ENCODE measurements at places on chromosomes 6 and 20.

GRCh38 chr6:125906158-125906998, 50.2 kb upstream of the HINT3 start:
- DNase-seq: peak; percentile 21

DNA sequence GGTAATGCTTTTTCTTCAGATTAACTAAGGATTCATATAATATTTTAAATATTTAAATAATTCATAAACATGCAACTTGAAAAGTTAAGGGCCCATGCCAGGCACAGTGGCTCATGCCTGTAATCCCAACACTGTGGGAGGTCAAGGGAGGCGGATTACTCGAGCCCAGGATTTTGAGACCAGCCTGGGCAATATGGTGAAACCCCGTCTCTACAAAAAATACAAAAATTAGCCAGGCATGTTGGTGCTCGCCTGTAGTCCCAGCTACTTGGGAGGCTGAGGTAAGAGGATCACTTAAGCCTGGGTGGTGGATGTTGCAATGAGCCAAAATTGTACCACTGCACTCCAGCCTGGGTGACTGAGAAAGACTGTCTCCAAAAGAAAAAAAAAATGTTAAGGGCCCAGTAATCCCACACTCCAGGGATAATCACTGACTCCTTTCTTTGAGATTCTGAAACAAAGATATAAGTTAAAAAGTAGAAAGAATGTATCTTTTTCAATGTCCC, 7.9 kb upstream of the RIN2 start:
- DNase-seq: peak; percentile 43

GRCh38 chr6:56482525-56482924, 160.2 kb downstream of the DST start:
- DNase-seq: no peak

- DNase-seq: peak; percentile 38
These were observed 266.0 kb upstream of the CITED2 start for GRCh38 chr6:139640448-139640847.

DNA sequence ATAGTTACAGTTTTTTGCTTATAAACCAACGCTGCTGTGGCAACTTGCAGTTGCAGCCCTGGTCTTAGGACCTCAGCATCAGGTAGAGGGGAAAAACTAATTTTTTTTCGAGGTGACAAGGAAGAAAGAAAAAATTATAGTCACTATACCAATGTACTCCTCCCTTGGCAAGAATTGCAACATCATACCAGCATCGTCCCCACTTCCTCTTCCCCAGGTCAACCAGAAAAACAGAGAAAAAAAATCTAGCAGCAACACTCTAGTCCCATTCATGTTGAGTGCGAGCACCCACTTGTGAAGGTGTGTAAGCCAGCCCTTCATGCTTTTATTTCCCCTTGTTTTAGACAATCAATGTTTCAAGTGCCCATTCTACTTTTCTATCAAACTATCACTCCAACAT, 13.1 kb upstream of the DCBLD1 start:
- no peak for DNase-seq

- peak; percentile 96 for DNase-seq
These were observed 68.9 kb upstream of the FAM184A start for GRCh38 chr6:119147101-119148053.

Data from fibroblast of skin of scalp (primary cell).